Glomerular endothelial cell (primary cell): ENCODE measurements at places on chromosomes 2 and 18. TPM values are rescaled to one million over a fixed set of nuclear protein-coding genes. Genes with fewer than 3 reads are reported as not detected.

RGPD4 gene
- total RNA-seq, result not detected in 2 replicates

SERPINB10 gene
- not detected in 2 replicates for total RNA-seq

ATL2 gene
- total RNA-seq, result 34.4 and 48.5 TPM in 2 replicates

LBX2 gene
- total RNA-seq, result 3.9 and 4.3 TPM in 2 replicates

NAT8 gene
- total RNA-seq, result not detected in 2 replicates

KCNS3 gene
- total RNA-seq, result 6.8 and 13.0 TPM in 2 replicates

ST8SIA5 gene
- total RNA-seq, result 0.24 and 2.6 TPM in 2 replicates

GIGYF2 gene
- 35.2 and 52.5 TPM in 2 replicates for total RNA-seq

GPR155 gene
- total RNA-seq, result 2.5 and 3.8 TPM in 2 replicates

NPHP1 gene
- 2.7 and 5.2 TPM in 2 replicates for total RNA-seq

CDH2 gene
- 47.9 and 104 TPM in 2 replicates for total RNA-seq

CNDP1 gene
- not detected in 2 replicates for total RNA-seq

PCARE gene
- not detected in 2 replicates for total RNA-seq

KCNIP3 gene
- 2.2 and 3.8 TPM in 2 replicates for total RNA-seq

CDCA7 gene
- 6.3 and 9.0 TPM in 2 replicates for total RNA-seq

GPR35 gene
- total RNA-seq, result 0.23 and 0.24 TPM in 2 replicates

CDH19 gene
- 0.06 TPM in 1 of 2 replicates, not detected in the other for total RNA-seq

TTC39C gene
- total RNA-seq, result 1.1 and 2.3 TPM in 2 replicates

CPLX4 gene
- total RNA-seq, result not detected in 2 replicates

DSG4 gene
- total RNA-seq, result not detected in 2 replicates

CAPG gene
- total RNA-seq, result 63.1 and 183 TPM in 2 replicates

RESP18 gene
- total RNA-seq, result not detected in 2 replicates

APCDD1 gene
- 0.10 and 0.12 TPM in 2 replicates for total RNA-seq
